ENCODE measurements at places on chromosomes 3 and 15.
A peak's percentile ranks its signal among the peaks of the same experiment; 100 is the strongest.

DNA sequence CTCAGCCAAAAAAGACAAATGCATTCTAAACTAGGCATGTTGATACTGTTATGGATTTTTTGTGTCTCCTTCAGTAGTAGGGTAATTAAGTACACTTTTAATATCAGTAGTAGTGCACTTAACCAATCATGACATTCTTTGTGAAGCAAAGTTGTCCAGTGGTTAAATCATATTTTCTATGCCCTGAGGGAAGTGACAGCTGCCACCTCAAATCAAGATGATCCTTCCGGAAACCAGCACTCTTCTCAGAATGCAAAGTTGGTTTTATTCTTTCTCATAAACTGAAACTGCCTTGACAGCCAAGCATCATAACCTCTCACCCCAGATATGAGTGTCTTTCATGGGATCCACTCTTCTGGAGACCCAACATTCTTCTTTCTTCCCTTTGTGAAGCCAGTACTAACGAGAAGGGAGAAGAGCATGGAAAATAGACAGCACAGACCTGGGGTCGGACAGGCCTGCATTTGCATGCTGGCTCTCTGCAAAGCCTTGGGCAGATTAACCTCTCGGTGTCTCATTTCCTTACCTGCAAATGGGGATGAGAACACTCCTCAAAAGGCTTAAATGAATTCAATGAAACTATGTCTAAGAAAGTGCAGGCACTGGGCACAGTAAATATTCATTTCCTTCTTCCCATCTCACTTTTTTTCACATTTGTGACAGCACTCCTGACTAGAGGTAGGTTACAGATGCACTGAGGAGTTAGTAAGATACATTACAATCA lies 13.2 kb downstream of the AAGAB start:
- no peaks in the 10 kb centered on the region for H3K27me3 ChIP-seq
- no peaks in the 10 kb centered on the region for H3K36me3 ChIP-seq
- DNase-seq = no peak

DNA sequence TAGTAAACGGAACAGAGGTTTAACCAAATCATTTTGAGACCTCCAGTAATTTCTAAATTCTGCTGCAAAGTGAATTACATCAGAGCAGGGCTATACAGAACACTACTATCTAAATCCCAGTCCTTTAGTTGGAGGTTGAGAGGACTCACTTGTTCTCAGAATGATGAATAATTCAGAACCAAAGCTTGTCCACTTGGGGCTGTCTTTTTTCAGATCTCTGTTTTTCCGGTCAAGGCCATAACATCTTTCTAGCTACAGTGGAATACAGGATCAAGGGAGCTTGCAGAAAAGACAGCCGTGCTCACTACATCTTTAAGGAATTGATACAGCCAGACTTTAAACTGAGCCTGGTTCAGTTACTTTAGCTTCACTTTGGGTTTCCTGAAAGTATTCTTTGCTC lies 194.5 kb downstream of the EFHB start:
- H3K27ac ChIP-seq = no peak overlapping the region
- H3K27me3 ChIP-seq = no peaks in the 10 kb centered on the region
- H3K4me3 ChIP-seq = no peak overlapping the region
- no peak for DNase-seq
- no peaks in the 10 kb centered on the region for H3K4me1 ChIP-seq
- H3K36me3 ChIP-seq = no peaks in the 10 kb centered on the region

GRCh38 chr3:55546866-55547669 lies 60.0 kb upstream of the WNT5A start:
- no peaks in the 10 kb centered on the region for H3K36me3 ChIP-seq
- no peak for DNase-seq
- H3K27me3 ChIP-seq = no peaks in the 10 kb centered on the region
- no peak overlapping the region for H3K27ac ChIP-seq
- H3K4me1 ChIP-seq = no peaks in the 10 kb centered on the region

GRCh38 chr15:43799945-43800285 lies at the start of gene SERINC4:
Gene SERINC4 (minus strand): TSS chr15:43800220. CDS start chr15:43799986, 234 bp downstream.
- peaks cover 5% of the 10 kb centered on the region for H3K4me1 ChIP-seq
- peaks cover 3% of the 10 kb centered on the region for H3K36me3 ChIP-seq
- H3K4me3 ChIP-seq = peak within 1 kb of the TSS; percentile 74
- no peak for DNase-seq
- no peaks in the 10 kb centered on the region for H3K27me3 ChIP-seq

GRCh38 chr3:18489939-18490338 lies 64.8 kb upstream of the SATB1 start:
- no peak overlapping the region for H3K27ac ChIP-seq
- DNase-seq = no peak
- H3K36me3 ChIP-seq = no peaks in the 10 kb centered on the region

DNA sequence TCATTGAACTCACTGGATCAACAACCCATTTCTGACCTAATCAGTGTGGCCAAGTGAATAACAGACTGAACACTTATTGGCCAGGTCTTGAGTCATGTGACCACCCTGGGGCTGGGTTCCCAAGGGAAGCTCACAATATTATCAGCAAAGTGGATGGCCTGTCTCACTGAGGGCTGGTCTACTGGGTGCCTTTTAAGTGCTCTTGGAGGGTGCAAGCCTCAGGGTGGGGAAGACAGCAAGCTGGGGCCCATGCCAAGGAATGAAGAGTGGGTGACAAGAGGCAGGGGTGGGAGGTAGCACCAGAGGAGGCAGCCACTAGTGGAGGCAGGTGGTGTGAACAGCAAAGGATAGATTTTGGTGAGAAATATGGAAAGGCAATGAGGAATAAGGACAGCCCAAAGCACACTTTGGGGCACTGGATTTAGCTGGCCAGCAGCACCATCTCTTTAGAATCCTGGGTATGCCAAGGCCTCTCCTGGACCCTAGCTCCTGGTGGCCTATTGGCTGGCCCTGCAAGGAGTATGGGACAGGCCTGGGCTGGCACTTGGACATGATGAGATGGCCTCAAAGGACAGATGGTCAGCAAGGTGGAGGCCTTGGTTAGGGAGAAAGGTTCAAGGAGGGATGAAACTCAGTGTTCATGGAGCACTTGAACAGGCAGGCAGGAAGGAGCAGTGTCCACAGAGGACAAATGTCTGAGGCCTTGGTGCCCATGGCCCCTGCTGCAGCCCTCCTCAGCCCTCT lies 34.2 kb downstream of the HMCES start:
- no peak for DNase-seq
- no peaks in the 10 kb centered on the region for H3K36me3 ChIP-seq
- H3K4me3 ChIP-seq = no peak overlapping the region
- H3K27ac ChIP-seq = peak overlapping the region; percentile 93

- no peaks in the 10 kb centered on the region for H3K36me3 ChIP-seq
- H3K4me1 ChIP-seq = no peaks in the 10 kb centered on the region
- DNase-seq = no peak
- no peaks in the 10 kb centered on the region for H3K27me3 ChIP-seq
- no peak overlapping the region for H3K4me3 ChIP-seq
- H3K27ac ChIP-seq = no peak overlapping the region
These were observed 369.2 kb upstream of the IL12A start for GRCh38 chr3:159619341-159619885.

- H3K27me3 ChIP-seq = peaks cover 3% of the 10 kb centered on the region
- H3K4me1 ChIP-seq = peaks cover 9% of the 10 kb centered on the region
- no peak for DNase-seq
These were observed 591 bp downstream of the PROK2 start for GRCh38 chr3:71784201-71784913.

- H3K36me3 ChIP-seq = no peaks in the 10 kb centered on the region
- DNase-seq = no peak
- no peaks in the 10 kb centered on the region for H3K27me3 ChIP-seq
- no peaks in the 10 kb centered on the region for H3K4me1 ChIP-seq
- H3K27ac ChIP-seq = no peak overlapping the region
These were observed 97.4 kb upstream of the RBMS3 start for GRCh38 chr3:29183346-29184087.

DNA sequence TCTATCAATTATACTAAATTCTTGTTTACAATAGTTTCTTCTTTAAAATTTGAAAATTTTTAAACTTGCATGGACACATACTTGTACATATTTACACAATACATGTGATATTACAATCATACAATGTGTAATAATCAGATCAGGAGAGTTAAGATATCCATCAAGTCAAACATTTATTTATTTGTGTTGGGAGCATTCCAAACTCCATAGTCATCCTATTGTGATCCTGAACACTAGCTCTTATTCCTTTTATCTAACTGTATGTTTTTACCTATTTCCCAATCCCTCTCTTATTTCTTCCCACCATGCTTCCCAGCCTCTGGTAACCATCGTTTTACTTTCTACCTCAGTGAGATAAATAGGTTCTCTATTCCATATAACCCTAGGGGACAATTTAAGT lies 1219.2 kb downstream of the ZPLD1 start:
- DNase-seq = no peak
- H3K4me1 ChIP-seq = no peaks in the 10 kb centered on the region
- no peaks in the 10 kb centered on the region for H3K36me3 ChIP-seq
- no peaks in the 10 kb centered on the region for H3K27me3 ChIP-seq

GRCh38 chr3:41751597-41751996 lies 210.3 kb downstream of the ULK4 start:
- no peaks in the 10 kb centered on the region for H3K36me3 ChIP-seq
- H3K4me1 ChIP-seq = no peaks in the 10 kb centered on the region
- no peaks in the 10 kb centered on the region for H3K27me3 ChIP-seq
- H3K27ac ChIP-seq = no peak overlapping the region
- no peak overlapping the region for H3K4me3 ChIP-seq

Measured in breast epithelium (tissue), 4 donors.